ENCODE measurements at places on chromosomes 11 and 22.

- peak; percentile 38 for DNase-seq
These were observed 3.7 kb upstream of the SIK2 start for GRCh38 chr11:111598559-111598958.

DNA sequence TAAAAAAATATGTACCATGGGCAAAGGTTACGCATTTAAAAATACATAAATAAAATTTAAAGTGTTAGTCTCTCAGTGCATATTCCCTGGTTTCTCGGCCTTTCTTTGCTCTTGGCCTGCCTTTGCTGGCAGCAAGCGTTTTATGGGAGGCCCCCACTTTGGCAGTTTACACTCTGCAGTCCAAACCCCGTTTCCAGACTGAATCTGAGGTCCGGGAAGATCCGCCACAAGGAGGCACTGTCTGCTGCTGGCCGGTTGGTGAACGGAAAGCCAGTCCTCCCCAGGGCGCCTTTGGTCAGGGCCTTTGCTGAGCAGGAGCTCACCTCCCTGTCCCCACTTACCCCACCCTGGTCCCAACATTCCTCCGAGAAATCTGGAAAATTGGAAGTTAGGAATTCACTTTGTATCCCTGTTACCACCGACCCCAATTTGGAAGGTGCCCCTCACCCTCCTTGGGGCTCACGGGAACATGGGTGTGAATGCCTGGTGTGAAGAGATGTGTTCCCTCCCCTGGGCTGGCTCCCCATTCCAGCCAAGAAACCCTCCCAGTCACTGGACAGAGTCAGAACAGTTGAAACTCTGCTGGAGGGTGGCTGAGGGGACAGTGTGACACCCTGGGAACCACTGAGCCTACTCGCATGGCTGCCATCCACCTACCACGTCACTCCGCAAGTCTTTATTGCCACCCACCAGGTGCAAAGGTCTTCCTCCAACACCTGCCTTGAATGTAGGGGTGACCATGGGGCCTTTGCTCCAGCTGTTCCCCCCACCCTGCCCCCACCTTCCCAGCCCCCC lies 9.4 kb upstream of the SF1 start:
- DNase-seq = no peak

DNA sequence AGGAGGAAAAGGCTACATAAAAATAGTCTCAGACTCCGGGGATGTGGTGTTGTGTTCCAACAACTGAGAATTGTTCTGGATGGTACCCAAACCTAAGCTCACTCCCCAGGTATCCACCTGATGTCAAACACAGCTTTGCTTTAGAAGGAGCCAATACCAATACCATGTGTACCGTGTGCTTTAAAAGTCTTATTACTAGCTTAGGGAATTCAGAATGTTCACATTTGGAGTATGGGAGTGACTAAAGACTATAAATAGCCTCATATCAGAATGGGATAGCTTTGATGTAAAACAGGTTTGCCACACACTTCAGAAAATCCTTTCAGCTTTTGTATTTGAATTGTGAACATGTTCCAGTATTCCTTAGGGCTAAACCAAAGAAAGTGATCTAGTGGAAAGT lies 248.7 kb upstream of the ARHGAP42 start:
- no peak for DNase-seq

DNA sequence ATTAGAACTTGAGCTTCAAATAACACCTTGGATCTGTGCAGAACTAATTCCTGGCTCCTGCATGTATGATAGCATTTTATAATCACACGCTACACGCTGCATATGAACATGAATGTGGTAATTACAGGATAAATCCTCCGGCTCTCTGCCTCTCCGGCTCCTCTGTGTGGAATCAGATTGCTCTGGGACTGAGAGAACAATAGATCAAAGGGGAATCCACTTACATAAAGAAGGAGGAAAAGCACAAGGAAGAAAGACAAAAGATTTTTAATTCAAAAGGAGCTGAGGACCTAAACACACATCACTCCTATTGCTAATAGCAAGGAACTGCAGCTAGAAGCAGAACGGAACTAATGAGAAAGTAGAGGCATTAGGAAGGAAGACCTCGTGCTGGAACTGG lies 240.9 kb downstream of the NTM start:
- no peak for DNase-seq
